ENCODE measurements at places on chromosomes 13 and 19.

GRCh38 chr19:1357531-1358109 lies 26.1 kb upstream of the NDUFS7 start:
- no peak for DNase-seq

DNA sequence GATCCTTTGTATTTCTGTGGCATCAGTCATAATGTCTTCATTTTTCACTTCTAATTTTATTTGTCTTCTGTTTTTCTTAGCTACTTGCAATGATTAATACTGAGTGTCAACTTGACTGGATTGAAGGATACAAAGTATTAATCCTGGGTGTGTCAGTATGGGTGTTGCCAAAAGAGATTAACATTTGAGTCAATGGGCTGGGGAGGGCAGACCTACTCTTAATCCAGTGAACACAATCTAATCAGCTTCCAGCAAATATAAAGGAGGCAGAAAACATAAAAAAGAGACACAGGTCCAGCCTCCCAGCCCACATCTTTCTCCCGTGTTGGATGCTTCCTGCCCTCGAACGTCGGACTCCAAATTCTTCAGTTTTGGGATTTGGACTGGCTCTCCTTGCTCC lies 640.9 kb upstream of the MIR17HG start:
- no peak for DNase-seq

DNA sequence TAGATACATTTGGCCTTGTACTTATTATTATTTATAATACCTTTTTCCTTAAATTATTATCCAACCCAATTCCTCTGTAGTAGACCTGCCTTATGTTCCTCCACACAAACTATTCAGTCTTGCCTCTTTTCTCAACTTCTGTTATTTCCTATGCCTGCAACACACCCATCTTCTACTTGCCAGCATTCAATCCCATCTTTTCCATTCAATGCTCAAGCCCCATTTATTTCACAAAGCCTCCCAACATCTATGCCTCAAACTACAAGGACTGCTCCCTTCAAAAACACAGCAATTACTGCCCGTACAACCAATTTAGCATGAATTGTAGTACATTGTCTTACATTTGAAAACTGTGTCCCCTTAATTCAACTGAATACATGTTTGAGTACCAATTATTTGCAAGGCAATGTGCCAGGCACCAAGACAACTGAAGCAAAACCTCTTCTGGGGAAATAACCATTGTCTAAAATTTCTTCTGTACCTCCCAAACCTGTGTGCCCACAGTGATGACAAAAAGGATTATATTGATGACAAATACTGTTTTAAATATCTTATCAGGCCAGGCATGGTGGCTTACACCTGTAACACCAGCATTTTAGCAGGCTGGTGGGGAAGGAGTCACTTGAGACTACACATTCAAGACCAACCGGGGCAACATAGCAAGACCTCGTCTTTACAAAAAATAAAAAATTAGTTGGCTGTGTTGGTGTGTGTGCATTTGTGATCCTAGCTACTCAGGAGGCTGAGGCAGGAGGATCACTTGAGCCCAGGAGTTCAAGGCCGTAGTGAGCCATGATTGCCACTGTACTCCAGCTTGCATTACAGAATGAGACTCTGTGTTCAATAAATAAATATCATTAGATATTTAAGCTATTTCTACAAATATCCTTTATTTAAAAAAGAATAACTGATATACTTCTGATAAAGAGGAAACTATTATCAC lies 35.1 kb downstream of the ELF1 start:
- DNase-seq = no peak

GRCh38 chr13:83845106-83845505 lies 37.2 kb downstream of the SLITRK1 start:
- no peak for DNase-seq

DNA sequence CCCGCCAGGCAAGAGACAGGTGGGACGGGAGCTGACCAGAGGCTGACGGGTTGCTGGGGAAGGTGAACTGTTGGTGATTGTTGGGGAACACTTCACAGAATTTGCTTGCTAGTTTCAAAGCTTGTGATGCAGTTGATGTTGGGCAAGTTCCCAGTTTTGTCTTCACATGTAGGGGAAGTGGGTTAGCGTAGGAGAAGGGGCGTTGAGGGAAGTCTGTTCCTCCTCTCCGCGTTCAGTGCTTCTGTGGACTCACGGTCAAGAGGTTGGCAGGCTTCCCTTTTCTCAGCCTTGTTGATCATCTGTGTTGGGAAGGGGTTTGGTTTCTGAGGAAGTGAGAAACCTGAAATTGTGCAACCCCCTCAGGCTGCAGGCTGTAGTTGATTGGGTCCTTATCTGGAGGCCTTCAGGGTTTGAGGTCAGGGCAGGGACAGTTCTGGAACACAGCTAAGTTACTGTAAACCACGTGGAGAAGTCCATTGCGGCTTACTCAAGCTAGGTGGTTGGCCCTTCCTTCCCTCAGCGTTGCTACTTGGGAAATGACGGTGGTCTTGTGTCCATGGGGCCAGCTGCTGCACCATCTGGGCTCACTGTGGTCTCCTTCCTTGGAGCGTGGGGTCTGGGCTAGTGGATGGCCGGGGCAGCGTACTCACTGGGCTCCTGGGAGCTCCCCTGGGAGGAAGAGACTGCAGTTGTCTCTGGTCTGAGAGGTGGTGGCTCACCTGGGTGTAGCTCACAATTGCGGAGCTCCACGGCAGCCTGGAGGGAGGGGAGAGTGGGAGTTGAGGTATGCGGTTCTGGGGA lies 7.5 kb downstream of the RPS9 start:
- peak; percentile 86 for DNase-seq

DNA sequence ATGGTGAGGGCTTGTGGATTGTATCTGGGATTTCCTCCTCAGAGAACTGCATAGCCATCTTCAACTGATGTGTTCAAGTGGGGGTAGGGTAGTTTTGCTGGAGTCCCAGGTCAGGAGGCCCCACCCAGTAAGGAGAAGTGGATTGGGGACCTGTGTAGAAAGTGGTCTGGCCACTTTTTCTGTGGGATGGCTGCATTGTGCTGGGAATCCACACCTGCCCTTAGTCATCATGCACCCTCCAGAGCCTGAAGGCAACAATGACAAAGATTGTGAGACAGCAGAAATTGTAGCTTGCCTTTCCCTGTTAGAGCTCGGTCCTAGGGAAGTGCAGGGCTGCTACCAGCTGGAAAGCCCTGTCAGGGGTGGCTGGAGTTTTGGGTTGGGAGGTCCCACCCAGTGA lies 255.4 kb downstream of the NDFIP2 start:
- DNase-seq = no peak

GRCh38 chr13:112443191-112443994 lies 67.2 kb downstream of the SPACA7 start:
- DNase-seq = no peak

DNA sequence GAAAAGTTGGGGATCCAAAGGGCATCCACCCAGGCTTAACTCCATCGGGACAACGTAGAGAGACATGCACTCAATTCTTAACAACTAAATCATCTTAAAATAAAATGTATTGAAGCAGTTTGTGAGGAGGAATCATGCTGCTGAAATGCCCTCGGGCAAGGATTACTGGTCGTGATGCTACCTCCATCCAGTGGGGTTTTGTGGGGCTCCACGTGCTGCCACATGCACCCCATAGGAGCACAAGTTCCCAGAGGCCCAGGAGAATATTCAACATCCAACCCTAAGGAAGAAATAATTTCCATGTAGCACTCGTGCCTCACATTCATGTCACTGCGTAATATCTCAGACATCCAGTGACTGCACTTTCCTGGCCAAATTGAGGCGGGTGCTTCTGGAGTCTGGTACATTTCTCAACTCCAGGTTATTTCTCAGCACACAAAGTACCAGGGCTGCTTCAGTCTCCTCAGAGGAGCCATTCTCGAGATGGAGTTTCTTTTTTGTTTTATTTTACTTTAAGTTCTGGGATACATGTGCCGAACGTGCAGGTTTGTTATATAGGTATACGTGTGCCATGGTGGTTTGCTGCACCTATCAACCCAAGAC lies 429.8 kb downstream of the FOXO1 start:
- no peak for DNase-seq

GRCh38 chr19:35529241-35530218 lies 1.4 kb upstream of the SBSN start:
- DNase-seq = no peak

DNA sequence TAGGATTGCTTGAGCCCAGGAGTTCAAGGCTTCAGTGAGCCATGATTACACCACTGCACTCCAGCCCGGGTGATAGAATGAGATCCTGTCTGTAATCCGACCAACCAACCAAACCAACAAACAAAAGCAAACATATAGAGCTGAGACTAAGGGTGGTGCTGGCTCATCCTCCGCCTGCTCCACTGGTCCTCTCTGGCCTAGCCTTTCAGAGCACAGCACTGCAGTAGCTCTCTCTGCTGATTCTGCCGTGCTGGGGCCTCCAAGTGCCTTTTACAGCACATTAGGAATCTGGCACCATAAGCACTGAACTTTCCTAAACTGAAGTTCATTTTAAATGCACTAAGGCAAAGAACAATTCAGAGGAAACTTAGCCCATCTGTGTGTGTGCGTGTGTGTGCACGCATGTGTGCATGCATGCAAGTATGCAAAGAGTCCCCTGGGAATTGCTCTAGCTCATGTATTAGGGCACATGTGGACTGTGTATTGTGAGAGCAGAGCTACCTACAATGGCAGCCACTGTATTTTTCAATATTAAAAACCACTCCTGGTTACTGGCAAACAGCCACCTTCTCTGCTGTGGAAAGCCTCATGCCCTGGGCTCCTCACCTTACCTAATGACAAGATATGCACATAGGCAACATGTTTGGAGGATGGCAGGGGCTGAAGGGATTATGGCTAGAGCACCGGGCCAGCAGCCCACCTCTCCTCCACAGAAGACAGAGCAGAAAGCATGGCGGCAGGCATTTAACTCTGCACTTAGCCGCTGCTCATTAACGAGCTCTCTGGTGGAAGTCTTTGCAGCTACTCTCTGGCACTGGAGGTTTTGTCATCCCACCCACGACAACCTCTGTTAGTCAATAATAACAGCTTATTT lies 223.1 kb upstream of the TSHZ3 start:
- no peak for DNase-seq

DNA sequence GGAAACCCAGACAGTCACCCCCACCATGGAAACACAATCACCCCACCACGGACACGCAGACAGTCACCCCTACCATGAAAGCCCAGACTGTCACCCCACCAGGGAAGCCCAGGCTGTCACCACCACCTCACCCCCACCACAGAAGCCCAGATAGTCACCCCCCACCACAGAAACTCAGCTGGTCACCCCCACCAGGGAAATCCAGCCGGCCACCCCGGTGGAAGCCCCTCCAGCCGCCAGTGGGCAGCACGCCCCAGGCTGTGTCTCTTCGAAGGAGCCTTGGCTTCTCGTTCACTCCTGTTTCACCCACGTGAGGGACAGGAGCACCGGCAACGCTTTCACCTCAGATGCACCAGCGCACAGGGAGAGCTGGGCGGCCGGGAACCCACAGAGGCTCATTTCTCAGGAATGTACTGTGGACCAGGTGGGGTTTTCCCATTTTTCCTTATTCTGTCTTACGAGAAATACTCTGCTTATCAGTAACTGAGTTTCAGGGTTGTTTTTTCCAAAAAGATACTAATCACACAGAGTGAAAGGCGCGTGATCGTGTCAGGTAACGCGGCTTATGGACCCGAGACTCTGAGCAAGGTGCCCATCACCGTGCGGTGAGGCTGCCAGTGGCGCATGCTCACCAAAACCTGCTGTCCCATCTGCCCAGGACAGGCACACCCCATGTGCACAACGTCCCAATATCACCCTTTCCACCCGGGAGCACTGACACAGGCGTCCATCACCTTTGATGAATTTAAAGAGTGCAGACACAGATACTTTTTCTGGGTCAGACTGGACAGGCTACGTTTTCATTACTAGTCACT lies 28.0 kb downstream of the CARS2 start:
- DNase-seq = no peak

- DNase-seq = no peak
These were observed 36.7 kb upstream of the UBL3 start for GRCh38 chr13:29887030-29887557.

- DNase-seq = no peak
These were observed 89.9 kb upstream of the MAB21L1 start for GRCh38 chr13:35566340-35566739.

DNA sequence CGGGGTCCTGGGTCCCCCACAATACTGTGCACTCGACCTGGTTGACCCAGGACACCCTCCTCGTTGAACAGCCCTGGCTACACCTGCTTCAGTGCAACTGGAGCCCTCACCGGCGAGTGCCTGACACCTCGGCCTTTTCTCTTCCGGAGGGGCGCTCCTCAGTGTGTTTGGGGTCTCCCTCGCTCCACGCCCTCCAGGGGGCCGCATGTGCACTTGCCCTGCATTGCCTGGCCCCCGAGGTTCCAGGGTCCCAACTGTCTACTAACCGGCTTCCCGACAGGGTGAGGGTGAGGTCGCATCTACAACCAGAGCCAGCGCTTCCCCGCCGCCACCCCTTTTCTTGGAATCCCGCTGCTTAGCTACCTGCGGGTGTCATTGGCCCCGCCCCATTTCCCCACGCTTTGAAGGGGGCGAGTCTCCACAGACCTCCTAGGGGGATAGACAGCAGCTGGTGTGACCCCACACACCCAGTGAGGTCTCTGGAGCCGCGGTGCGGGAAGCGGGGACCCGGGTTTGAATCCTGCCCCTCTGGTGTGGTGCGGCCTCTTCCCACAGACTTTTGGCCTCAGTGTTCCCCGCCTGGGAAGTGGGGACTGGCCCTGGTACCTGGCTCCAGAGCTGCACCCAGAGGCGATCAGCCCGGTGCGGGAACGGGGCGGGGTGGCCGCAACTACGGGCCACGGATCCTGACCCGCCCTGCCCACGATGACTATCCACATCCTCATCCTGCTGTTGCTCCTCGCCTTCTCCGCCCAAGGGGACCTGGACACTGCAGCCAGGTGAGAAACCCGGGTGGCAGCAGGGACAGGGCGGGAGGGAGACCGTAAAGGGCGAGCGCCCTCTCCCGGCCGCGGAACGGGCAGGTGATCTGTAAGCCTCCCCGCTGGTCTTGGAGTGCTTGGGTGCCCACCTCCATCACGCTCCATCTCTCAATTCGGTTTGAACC lies at the start of gene ADM5:
ADM5 (plus strand) TSS at position 462 of the 946 bp plus-strand sequence; CDS start at position 706, 244 bp downstream.
- DNase-seq = no peak

- peak; percentile 76 for DNase-seq
These were observed 24.2 kb upstream of the TTYH1 start for GRCh38 chr19:54390942-54391577.

DNA sequence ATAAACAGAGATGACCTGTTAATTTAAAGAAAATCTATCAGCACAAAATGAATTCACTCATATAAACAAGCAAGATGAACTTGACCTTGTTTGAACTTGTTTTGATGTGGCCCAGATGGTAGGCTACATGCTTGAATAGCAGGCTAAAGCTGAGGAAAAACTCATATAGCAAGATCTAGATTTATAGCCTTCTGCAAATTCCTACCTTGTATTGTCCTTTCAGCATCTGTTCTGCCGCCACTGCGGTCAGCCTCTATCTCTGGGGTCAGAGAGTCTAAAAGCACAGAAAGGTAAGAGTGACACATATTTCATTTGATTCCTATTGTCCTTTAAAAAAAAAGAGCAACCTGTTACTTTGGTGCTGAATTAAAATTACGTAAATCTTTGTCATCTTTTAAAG lies 392.1 kb downstream of the DACH1 start:
- DNase-seq = no peak

GRCh38 chr19:2252055-2252796 lies 3.1 kb downstream of the AMH start:
- no peak for DNase-seq

Data from CD4-positive, alpha-beta T cell treated with Interleukin-1 beta for 1 hour (primary cell).